ENCODE measurements at places on chromosomes 11 and 22. TPM values are rescaled to one million over a fixed set of nuclear protein-coding genes. Genes with fewer than 3 reads are reported as not detected.
A peak's percentile ranks its signal among the peaks of the same experiment; 100 is the strongest.

- peak; percentile 72 for DNase-seq
These were observed 87.8 kb upstream of the CRYBB3 start for GRCh38 chr22:25111579-25112517.

The MUC5B gene
- total RNA-seq = 18.9 TPM

The OR5B2 gene
- not detected for total RNA-seq

GRCh38 chr22:19652316-19652715 is 62.0 kb upstream of the SEPTIN5 start:
- DNase-seq = no peak

GRCh38 chr22:49865156-49865555 is 11.5 kb downstream of the ZBED4 start:
- DNase-seq = no peak

DNA sequence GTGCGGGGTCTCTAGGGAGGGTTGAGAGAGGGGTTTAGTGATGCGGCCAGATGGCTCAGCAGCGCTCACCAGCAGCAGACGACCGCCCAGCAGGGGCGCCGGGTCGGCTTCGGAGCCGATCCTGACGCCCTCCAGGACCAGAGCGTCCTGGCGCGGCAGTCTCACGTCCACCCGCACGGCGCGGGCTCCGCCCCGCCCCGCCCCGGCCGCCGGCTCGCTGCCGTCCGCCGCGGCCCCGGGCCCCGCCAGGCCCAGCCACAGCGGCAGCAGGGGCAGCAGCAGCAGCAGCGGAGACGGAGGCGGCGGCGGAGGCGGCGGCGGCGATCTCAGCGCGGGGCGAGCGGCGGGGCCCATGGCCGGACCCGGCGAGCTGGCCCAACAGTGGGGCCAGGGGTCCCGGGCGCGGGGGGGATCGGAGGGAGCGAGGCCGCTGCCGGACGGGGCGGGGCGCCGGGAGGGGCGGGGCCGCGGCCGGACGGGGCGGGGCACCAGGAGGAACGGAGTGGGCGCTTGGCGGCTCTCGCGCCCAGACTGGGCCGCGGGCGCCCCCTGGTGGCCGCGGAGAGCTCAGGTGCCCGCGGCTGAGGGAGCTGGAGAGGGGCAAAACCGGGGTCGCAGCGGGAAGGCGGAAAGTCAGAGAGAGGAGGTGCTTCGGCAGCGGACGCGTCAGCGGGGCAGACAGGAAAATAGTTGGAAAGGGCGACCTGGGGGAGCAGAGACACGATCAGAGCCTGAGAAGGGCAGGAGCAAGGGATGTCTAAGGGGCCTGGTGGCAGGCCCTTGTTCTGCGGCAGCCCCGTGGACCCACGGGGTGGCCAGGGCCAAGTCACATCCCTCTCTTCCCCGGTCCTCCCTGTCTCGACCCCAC is at the start of gene RNF215:
Gene RNF215, minus strand, starts transcription at position 452 of the 868 bp plus-strand sequence. Its CDS starts 98 bp downstream, at position 354.
- peak; percentile 91 for DNase-seq

The CASP12 gene
- total RNA-seq = not detected

DNA sequence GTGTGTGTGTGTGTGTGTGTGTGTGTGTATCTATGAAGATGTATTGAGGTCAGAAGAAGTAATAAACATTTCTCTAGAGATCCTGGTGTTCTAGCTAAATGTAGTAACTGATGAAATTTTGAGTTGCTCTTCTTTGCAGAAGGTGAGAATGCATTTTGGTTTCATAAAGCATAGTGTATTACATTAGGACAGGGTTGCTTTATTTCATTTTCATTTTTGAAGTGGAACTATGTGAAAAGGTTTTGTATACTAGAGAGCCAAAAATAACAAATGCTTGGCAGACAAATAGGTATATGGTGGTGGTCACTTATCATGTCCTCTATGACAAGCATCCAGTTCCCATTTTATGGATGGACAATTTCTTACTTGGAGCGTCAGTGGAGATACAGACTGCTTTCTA is 99.0 kb downstream of the CASP12 start:
- DNase-seq = no peak

DNA sequence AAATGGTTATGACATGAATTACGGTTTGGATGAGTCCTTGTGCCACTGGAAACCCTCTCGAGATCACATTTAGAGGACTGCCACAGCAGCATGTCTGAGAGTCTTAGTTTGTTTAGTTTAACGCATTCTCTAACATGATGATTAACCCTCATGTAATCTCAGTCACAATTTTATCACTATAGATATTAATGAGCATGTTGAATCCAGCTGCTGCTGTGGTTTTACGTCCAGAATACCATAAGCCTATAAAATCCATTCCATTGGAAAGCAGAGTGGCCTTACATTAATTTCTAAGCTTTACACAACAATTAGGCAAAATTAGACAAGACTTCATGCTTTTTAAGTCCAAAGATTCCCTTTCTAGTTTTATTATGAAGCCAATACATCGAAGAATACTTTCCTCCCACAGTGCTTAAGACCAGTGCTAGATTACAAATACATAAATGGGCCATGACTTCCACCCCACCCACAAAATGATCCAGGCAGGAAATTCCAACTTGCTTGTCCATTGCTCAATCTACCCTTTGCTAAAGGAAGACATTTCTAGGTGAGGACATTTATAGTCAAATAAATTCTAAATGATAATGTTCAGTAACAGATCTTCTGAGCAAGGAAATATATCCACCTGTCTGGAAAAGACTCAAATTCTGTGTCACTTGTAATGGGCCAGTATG is 3.5 kb upstream of the ELMOD1 start:
- no peak for DNase-seq

GRCh38 chr11:13289081-13289480 is 11.5 kb downstream of the BMAL1 start:
- DNase-seq = no peak

DNA sequence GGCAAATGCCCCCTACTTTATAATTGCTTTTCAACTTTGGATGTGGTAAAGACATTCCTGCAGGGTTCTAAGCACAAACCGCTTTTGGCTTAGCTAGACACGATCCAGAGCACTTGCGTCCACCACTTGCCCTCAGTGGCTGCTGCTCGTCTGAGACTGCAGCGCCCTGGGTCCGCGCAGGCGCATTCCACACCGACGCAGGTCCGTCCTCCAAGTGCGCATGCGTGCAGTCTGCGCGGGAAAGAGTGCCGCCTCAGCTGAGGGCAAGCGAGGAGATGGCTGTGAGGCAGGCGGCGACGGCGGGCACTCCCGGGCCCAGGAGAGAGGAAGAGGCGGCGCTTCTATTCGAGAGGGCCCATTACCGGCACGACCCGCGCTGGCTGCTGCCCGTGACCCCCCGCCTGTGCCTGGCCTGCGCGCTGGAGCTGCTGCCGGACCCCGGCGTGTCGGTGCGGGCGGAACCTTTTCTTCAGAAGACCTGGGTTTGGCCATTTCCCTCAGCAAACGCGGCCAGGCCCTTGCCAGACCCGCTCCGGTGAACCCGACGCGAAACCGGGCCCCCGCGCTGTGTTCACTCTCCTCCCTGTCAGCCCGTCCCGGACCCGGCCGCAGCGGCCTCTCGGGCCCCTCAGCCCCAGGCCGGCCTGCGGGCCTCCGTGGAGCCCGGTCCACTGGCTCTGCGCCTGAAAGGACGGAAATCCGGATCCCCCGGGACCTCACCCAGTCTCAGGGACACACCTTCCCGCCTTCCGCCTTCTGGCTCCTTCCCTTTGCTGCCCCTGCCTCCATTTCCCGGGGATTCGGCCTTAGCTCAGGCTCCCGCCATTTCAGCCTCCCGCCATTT is at the start of gene MEI1:
Gene MEI1, plus strand, starts transcription at position 240 of the 844 bp plus-strand sequence. Its CDS starts 36 bp downstream, at position 276.
- peak; percentile 83 for DNase-seq

The OR8D4 gene
- total RNA-seq = not detected

DNA sequence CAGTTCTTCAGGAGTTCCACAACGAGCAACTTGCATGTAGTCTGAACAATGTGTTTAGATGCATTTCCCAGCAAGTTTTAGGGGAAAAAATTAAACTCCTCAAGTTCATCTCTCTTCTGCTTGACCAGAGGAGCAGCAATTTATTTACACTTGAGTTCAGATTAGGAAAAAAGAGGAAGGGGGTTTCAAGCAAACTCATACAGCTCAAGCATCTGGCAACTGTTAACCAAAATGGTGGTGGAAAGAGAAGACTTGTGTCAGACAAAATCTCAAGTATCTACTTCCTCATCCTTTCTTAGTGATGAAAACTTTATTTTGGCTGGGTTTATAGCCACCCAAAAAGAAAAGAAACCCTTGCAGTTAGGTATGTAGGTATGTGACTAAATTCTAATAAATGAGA is 29.1 kb upstream of the PICALM start:
- DNase-seq = no peak

The PIH1D2 gene
- not detected for total RNA-seq

GRCh38 chr22:46269564-46269963 is 1.8 kb downstream of the TTC38 start:
- DNase-seq = peak; percentile 49

The SYT9 gene
- total RNA-seq = not detected

DNA sequence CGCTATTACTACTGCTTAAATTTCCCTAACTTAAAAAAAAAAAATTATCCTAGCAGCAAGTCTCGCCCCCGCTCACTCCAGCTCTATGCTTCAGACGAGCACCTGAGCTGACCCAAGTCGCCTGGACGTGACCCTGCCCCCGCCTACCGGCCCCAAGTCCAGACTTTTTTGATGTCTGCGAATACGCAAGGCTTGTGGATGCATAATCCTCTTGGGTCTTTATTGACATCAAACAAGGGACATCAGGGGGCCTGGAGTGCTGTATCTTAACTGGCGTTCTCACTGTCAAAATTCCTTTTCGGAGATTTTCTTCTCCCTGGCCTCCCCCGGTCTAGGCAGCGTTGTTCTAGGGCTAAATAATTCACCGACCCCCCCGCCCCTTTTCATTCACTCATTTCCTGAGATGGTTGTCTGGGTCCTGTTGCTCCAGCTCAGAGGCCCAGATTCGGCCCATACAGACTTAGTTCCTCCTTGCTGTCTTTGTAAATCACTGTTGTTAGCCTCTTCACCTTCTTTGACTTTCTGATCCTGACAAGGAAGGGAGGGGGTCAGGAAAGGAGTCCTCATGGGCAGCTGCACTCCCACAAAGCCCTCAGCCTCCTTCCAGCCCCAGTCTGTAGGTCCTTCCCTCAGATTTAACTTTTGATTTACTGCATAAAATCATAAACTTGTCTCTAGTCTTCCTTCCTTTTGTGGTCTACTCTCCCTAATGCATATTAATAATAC is 601 bp upstream of the LRP4 start:
- no peak for DNase-seq

The SLC5A4 gene
- total RNA-seq = 28.1 TPM

The RASL10A gene
- 0.85 TPM for total RNA-seq

The CSKMT gene
- 9.1 TPM for total RNA-seq

GRCh38 chr22:42642806-42643633 is 2.6 kb upstream of the ATP5MGL start:
- DNase-seq = no peak

The HEPN1 gene
- not detected for total RNA-seq

GRCh38 chr11:76832361-76832760 is 28.4 kb upstream of the ACER3 start:
- no peak for DNase-seq

DNA sequence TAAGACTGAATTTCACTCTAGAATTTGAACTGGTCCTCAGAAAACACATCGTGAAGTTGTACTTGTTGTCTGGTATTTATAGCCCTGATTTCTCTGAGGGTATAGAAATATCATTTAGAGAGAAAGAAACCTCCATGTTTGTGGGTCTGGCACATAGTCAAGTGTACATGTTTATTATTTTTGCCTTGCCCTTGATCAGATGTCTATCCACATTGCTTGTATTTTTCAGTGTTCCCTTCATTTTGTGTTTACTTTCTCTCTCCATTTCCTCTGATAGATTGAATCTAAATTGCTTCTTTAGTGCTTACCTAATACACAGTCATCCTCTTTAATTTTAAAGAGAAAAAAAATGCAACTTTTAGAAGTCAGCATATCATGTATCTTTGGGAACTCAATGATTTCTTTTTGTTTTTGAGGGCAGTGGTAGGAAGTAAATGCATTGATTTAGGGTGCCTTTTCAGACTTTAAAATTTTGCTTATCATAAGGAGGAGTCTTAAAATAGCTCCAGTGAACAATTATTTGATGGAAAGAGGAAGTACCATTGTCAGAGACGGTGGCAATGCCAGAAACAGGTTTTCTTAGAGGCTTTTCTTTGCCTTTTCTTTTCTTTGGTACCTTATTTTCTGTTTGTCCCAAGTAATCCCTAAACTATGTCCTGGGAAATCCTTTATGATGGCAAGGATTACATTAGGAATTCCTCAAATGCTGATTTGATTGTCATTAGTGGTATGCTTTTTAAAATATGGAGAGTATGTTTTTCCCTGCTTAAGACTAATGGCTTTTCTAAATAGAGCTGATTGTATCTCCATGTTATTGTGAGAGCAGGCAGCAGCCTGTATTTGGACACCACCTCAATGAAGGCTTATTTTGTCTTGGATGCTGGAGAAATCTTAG is 29.8 kb upstream of the TECTA start:
- no peak for DNase-seq

GRCh38 chr11:74777877-74778276 is 29.2 kb downstream of the RNF169 start:
- no peak for DNase-seq

- no peak for DNase-seq
These were observed 375.6 kb upstream of the CCDC90B start for GRCh38 chr11:83661491-83662350.

The DDI1 gene
- not detected for total RNA-seq

The ELF5 gene
- total RNA-seq = not detected

Data from Peyer's patch (tissue), 4 donors.